ENCODE measurements at places on chromosomes 2 and 18. TPM values are rescaled to one million over a fixed set of nuclear protein-coding genes. Genes with fewer than 3 reads are reported as not detected.

ZNF804A gene
- not detected for total RNA-seq

- no peak overlapping the region for H3K27ac ChIP-seq
- H3K4me3 ChIP-seq: peak overlapping the region; percentile 84
- no peak for DNase-seq
- H3K4me1 ChIP-seq: peaks cover 17% of the 10 kb centered on the region
- no peaks in the 10 kb centered on the region for H3K27me3 ChIP-seq
Measured at GRCh38 chr2:110679865-110680264, 2.0 kb upstream of the BUB1 start.

DNA sequence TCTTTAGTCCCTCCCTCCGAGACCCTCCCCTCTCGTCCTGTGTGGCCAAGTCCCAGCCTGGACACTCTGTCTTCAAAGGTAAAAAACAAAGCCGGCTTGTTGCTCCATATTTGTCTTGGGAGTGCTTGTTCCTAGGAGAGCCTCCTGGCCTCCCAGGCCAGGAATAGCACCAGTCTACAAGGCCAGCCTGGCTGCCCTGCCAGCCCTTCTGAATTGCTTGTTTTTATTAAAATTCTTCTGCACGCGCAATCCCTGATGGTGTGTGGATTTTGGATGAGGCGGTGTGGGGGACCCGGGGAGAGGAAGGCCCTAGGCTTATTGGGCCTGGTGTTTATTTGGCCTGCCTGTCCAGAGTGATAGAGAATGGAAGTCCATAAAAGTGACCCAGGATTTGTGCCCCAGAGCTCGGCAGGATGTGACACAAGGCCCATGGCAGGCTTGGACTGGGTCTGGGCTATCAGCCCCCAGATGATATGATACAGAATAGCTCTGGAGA is 297.3 kb downstream of the CYP26B1 start:
- H3K27me3 ChIP-seq: peaks cover 10% of the 10 kb centered on the region
- no peak overlapping the region for H3K27ac ChIP-seq
- H3K4me1 ChIP-seq: no peaks in the 10 kb centered on the region
- DNase-seq: no peak

OBSL1 gene
- 29.0 TPM for total RNA-seq

DNA sequence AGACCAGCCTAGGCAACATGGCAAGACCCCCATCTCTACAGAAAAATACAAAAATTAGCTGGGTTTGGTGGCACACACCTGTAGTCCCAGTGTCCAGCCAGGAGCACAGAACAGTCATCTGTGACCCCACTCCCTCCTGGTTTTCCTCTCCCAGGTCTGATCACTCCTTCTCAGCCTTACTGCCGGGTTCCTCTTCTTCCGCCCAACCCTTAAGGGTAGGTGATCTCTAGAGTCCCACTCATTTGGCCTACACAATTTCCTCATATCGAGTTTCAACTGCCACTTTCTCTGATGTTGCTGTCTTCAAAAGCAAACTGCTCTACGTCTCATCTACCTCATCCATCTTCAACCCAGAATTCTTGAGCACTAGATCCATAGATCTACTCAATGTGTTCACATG is 13.4 kb upstream of the MAT2A start:
- H3K4me3 ChIP-seq: no peak overlapping the region
- no peaks in the 10 kb centered on the region for H3K36me3 ChIP-seq
- no peak for DNase-seq
- no peak overlapping the region for H3K27ac ChIP-seq
- H3K27me3 ChIP-seq: no peaks in the 10 kb centered on the region

GRCh38 chr2:156429211-156429610 is 7.0 kb upstream of the GPD2 start:
- DNase-seq: no peak
- no peaks in the 10 kb centered on the region for H3K27me3 ChIP-seq
- H3K4me1 ChIP-seq: peaks cover 20% of the 10 kb centered on the region
- no peak overlapping the region for H3K27ac ChIP-seq
- H3K36me3 ChIP-seq: no peaks in the 10 kb centered on the region
- H3K4me3 ChIP-seq: no peak overlapping the region

ROCK2 gene
- total RNA-seq: 40.7 TPM

SH2D6 gene
- total RNA-seq: 0.84 TPM

DNA sequence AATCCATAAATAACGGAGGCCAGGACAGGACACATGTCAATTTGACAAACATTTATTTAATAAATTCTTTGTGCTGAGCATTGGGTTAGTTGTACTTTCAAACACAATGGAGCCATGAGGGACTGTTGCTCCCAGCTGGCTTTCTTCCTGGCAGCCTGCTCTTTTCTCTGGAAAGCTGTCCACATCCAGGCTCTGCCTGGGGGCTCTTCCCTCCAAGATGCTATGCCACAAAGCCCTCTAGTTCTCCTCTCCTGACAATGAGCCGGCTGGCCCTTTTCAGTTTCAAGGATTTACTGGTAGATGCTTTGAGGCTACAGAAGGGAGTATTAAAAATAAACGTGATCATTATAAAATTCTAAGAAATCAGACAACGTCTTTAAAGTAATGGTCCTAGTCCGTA is 44.1 kb upstream of the SLC14A2 start:
- H3K27me3 ChIP-seq: no peaks in the 10 kb centered on the region
- H3K36me3 ChIP-seq: peaks cover 5% of the 10 kb centered on the region
- H3K4me1 ChIP-seq: peaks cover 7% of the 10 kb centered on the region
- no peak overlapping the region for H3K4me3 ChIP-seq
- DNase-seq: no peak
- H3K27ac ChIP-seq: no peak overlapping the region

DNA sequence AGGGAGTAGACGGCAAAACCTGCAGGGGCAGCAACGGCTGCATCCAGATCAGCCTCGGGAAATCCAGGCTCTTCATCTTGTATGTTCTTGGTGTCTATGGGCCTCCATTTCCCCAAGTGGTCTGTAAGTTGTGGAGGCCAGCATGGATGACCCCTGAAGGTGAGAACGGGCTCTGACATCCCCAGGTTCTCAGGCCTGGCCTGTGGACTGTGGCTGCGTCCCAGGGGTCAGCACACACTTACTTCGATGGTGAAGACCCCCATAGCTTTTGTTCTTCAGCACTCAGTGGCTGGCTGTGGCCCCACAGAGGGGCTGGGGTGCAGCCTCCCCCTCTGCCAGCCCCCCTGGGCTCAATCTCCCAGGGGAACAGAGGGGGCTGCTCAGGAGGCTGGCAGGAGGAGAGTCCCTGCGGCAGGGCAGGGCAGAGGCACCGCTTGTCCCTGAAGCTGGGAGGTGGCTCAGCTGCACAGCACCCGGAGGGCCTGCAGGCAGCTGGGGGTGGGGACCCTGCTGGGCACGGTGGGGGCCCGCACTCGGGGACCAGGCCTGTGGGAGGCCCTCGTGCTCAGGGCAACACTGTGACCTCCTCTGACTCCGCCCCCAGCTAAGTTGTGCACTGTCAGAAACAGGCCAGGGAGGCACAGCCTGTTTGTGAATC is 3.8 kb downstream of the SLC66A3 start:
- no peaks in the 10 kb centered on the region for H3K27me3 ChIP-seq
- peaks cover 3% of the 10 kb centered on the region for H3K36me3 ChIP-seq
- no peak overlapping the region for H3K27ac ChIP-seq
- no peak overlapping the region for H3K4me3 ChIP-seq
- no peaks in the 10 kb centered on the region for H3K4me1 ChIP-seq

DNA sequence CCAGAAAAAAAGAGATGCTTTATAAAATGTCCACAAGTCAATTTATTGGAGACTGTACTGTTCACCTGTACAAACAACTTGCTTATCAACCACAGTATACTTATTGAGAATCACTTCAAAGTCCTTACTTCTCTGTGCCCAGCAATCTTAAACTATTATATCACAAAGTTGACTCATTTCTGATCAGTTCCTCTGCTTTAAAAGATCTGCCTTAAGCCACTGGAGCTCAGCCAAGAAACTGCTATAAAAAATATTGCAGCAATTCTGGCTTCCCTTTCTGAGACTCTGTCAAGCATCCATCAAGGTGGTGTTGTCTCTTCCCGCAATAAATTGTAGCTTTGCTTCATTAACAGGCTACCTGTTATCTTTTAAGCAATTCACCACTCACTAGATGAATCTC is 375.2 kb upstream of the SPHKAP start:
- H3K36me3 ChIP-seq: no peaks in the 10 kb centered on the region
- no peaks in the 10 kb centered on the region for H3K27me3 ChIP-seq
- peak; percentile 76 for DNase-seq
- H3K4me3 ChIP-seq: no peak overlapping the region
- no peak overlapping the region for H3K27ac ChIP-seq

GRCh38 chr2:8197101-8197500 is 484.8 kb upstream of the ID2 start:
- no peaks in the 10 kb centered on the region for H3K4me1 ChIP-seq
- H3K36me3 ChIP-seq: no peaks in the 10 kb centered on the region
- no peak overlapping the region for H3K4me3 ChIP-seq
- H3K27me3 ChIP-seq: no peaks in the 10 kb centered on the region
- no peak for DNase-seq
- no peak overlapping the region for H3K27ac ChIP-seq

- H3K4me1 ChIP-seq: no peaks in the 10 kb centered on the region
- H3K36me3 ChIP-seq: peaks cover 12% of the 10 kb centered on the region
- no peaks in the 10 kb centered on the region for H3K27me3 ChIP-seq
- H3K27ac ChIP-seq: no peak overlapping the region
- H3K4me3 ChIP-seq: no peak overlapping the region
Measured at GRCh38 chr2:39359453-39360038, 77.5 kb downstream of the MAP4K3 start.

VIT gene
- not detected for total RNA-seq

IL1RL1 gene
- total RNA-seq: 25.6 TPM

DNA sequence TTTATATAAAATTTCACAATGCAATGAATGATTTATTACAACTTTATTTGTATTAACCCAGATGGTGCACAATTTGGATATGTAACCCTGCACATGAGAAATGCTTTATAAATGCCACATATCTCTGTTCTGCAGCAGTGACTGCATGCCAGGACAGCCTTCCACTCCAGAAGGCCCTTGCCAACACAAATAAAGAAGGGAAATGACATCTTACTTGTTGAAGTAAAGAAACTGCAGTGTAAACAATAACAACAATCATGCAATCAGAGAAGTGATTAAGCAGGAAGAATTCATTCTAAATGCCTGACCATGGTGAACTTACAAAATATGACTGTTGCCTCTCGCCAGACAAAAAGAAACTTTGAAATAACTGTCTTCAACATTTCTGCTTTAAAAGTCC is 129.9 kb upstream of the CHST9 start:
- no peak overlapping the region for H3K27ac ChIP-seq
- no peaks in the 10 kb centered on the region for H3K27me3 ChIP-seq
- peak; percentile 63 for DNase-seq
- H3K36me3 ChIP-seq: no peaks in the 10 kb centered on the region

DNA sequence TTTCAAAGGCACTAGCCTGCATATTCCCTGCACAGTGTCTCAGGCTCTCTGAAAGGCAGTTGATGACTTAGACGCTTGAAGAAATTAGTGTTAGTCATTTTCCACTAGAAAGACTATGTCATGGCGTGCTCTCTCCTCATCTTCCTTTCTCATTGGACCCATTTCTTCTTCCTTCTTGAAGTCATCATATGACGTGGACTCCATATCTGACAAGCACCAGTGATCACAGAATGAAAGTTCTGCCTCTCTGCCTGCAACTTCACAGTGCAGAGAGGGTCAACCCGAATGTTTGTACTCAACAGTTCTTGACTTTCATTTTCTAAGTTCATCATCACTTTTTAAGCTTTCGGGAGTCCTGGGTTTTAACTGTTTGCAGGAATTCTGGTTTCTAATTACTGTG is 63.7 kb upstream of the CYRIA start:
- H3K27me3 ChIP-seq: peaks cover 23% of the 10 kb centered on the region
- H3K4me3 ChIP-seq: no peak overlapping the region
- no peak overlapping the region for H3K27ac ChIP-seq

GRCh38 chr2:11344956-11345677 is 681 bp upstream of the ROCK2 start:
- peak overlapping the region; percentile 97 for H3K27ac ChIP-seq
- no peaks in the 10 kb centered on the region for H3K4me1 ChIP-seq
- H3K4me3 ChIP-seq: peak overlapping the region; percentile 91
- peak; percentile 81 for DNase-seq
- no peaks in the 10 kb centered on the region for H3K27me3 ChIP-seq

- no peaks in the 10 kb centered on the region for H3K36me3 ChIP-seq
- DNase-seq: no peak
- H3K27ac ChIP-seq: no peak overlapping the region
- no peaks in the 10 kb centered on the region for H3K27me3 ChIP-seq
Measured at GRCh38 chr18:52287151-52287550, 52.8 kb upstream of the DCC start.

GRCh38 chr2:72036173-72036545 is 111.5 kb downstream of the CYP26B1 start:
- H3K27ac ChIP-seq: no peak overlapping the region
- no peaks in the 10 kb centered on the region for H3K27me3 ChIP-seq
- peaks cover 37% of the 10 kb centered on the region for H3K4me1 ChIP-seq
- no peaks in the 10 kb centered on the region for H3K36me3 ChIP-seq
- DNase-seq: no peak

Measured in MCF 10A (cell line).